ENCODE measurements at places on chromosomes 5 and 9.

DNA sequence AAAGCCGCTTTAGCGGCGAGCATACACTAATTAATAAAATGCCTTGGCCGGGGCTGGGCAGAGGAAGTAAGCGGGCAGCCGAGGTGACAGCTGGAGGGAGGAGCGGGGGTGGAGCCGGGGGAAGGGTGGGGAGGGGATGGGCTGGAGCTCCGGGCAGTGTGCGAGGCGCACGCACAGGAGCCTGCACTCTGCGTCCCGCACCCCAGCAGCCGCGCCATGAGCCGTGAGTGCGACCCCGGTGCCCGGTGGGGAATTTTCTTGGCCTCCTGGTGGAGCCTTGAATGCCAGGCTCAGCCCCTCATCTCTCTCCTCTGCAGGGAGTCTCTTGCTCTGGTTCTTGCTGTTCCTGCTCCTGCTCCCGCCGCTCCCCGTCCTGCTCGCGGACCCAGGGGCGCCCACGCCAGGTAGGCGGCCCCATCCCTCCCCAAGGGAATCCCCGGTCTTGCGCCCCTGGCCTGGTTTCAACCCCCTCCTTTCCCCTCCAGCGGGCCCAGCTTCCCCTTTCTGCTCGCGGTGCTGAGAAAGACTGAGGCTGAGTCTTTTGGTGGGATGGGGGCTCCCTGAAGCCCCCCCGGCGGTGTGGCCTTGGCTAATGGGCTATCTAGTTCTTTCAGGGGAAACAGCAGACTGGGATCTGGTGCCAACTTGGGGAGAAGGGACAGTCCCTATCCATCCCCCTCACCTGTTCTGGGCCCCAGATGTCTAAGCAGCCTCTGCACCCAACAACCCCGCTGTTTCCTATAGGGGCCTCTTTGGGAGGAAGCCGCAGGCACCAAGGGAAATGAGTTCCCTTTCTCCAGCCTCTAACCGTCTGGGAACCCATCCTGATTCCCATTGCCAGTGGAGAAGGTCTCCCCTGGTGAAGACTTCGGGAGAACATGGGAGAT lies at the start of gene PTGS1:
TSS of gene PTGS1 (plus strand) at position 156 of the 887 bp plus-strand sequence. CDS start at position 217, 61 bp downstream.
- DNase-seq: no peak

GRCh38 chr9:71814815-71815214 lies 46.5 kb upstream of the CEMIP2 start:
- no peak for DNase-seq

GRCh38 chr5:171386861-171387344 lies 746 bp upstream of the NPM1 start:
- no peak for DNase-seq

- no peak for DNase-seq
Measured at GRCh38 chr9:78023003-78023741, 8.4 kb downstream of the GNAQ start.

GRCh38 chr9:95128177-95128524 lies 189.4 kb downstream of the FANCC start:
- no peak for DNase-seq

- DNase-seq: no peak
Measured at GRCh38 chr9:4997631-4998030, 12.6 kb downstream of the JAK2 start.

DNA sequence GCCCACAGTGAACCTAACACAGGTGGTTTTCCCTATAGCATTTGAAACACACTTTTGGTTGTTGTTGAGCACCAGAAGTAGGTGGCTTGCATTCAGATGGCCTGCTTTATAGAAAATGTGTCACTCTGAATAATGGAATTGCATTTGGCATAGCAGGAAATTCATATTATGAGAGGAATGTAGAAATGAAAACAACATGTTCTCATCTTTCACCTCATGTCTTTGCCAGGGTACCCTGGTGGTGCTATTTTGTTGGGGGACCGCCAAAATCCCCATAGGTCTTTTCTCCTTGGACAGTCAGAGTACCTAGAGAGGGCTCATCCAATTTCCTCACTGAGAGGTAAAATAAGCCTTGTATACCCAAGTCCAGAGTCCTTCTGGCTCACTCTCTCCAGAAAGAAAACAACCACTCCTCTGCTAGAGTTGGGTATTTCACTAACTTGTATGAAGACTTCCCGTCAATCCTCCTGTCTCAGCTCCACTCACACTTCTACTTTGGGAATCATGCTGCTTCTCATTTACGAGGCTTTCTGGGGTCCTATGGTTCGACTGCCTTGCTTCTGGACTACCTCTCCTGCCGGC lies 67.4 kb downstream of the MRPS27 start:
- no peak for DNase-seq

DNA sequence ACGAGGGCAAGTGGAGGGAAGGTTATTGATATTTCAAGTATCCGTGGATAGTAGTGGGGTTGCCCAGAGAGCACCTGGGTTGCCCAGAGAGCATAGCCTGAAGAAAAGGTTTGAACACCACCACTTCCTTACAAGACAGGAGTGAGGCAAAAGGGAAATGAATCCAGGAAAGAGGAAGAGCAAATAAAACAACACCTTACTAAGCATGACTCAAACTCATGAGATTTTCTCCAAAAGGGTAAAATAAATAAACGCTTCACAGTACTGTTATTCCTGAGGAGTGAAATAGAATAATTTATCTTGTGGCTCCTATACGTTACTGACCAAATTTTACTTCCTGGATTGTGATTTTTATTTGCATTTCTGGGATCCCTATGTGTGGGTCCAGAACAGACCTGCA lies 65.2 kb upstream of the PTPRD start:
- no peak for DNase-seq

DNA sequence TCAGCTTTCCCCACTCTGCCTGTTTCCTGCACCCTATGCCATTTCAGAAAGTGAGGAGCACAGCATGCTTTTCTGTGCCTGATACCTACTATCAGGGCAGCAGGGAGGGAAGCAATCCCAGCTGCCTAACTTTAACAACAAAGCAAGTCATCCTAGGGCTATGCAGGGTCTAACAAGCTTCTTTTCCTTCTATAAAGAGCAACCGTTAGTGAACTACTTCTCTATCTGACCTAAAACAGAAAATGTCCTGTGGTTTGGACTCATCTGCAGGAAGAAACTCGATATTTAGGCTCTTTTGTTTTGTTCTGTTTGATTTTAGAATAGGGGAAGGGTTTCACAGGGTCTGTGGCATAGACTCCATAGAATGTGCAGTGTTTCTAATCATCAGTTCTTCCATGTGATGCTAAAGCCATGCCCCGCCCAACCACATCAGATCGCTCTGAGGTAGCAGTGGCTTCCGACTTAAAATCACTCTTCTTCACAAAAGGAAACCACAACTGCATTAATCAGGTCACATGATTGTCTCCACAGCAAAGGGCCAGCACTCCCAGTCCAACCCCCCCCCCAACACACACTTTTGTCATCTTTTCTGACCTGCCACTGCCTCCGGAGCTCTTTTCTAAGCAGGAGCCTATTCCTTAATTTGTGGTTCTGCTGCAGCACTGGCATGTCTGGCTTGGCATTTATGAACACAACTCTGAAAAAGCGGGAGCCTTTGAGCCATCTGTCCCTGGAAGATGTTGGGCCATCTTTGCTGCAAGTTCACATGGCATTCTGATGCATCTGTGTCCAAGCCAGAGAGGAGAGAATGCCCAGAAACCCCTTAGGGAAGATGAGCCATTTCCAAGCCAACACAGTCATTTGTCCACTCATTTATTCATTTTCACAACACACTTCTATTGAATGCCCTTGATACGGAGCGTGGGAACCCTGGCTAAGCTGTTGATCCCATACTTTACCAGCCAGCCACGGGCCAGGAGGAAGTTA lies 71.6 kb downstream of the CFAP90 start:
- no peak for DNase-seq

DNA sequence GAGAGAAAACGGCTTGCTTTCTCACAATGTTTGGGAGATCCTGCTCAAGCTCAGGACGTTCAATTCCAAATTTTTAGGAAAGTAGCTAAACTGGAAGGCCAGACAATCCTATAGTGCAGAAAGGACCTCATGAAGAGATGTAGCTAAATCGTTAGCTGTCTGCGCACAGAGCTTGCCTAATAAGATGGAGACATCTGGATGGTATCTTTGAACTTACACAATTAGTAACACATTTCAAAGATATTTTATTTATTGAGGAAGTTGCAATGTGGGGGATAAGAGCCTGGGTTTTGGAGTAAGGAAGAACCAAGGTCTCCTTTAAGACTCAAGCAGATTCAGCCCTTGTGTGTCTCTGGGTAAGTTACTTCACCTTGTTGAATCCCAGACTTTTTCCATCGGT lies 28.6 kb upstream of the RAB14 start:
- DNase-seq: no peak
